CD14-positive monocyte (primary cell): ENCODE measurements at places on chromosomes 7 and 10.

DNA sequence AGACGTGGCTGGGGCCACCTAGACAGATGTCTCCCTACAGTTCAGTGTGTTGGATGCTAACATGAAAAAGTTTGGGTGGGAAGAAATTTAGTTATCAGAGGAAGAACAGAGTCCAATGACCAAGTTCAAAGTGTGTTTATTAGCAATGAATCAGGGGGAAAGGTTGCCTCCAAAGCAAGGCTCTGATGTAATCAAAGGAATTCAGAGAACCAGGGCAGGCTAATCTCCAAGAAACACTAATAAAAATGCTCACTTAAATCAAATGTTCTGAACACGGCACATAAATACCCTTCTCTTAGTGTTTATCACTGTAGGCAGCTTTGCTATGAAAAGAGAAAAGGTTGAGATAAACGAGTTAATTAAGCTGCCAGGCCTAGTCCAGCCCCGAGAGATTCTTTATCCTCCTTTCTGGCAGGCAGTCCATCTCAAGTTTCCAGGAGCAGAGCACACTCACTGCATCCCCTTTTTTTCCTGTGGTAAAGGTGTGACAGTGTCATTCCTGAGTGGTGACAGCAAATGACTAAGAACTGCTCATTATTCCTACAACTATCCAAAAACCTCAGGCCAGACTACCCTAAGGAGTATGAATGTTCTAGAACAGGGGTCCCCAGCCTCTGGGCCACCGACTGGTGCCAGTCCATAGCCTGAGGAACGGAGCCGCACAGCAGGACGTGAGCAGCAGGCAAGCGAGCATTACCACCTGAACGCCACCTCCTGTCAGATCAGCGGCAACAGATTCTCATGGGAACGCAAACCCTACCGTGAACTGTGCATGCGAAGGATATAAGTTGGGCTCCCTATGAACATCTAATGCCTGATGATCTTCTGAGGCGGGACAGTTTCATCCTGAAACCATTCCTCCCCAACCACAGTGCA lies 66.9 kb upstream of the FHIP2A start:
- no peak for DNase-seq

DNA sequence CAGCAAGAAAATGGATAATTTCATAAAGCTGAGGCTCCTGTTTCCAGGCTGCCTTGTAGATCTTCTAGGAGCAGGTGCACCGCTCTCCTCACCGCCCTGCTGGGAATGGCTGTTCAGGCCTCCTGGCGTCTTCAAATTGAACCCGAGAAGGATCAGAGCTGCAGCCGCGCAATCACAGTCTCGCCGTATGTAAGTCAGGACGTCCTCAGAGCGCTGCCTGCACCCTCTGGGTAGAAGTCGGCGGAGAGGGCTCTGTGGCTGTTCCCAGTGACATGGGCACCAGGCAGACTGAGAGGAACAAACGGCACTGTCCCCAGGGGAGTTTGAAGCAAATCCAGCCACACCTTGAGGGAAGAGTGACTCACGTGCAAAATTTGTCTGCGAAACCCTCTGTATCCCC lies 476.9 kb downstream of the TCERG1L start:
- DNase-seq, result no peak

DNA sequence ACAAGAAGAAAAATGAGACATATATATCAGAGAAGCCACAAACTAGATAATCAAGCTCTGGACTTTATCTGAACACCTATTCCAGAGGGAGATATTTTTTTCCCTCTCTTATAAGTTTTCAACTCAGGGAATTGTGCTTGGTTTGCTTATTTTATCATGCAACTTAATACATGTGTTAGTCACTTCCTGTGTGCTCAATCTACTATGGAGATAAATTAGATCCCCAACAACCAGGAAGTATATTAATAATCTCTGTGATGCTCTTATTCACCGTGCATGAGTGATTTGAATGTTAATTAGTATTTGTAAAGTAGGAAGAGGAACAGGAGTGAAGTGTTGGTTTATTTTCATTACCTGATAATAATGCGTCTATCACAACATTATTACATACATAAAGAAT lies 38.8 kb upstream of the ZNF365 start:
- no peak for DNase-seq

DNA sequence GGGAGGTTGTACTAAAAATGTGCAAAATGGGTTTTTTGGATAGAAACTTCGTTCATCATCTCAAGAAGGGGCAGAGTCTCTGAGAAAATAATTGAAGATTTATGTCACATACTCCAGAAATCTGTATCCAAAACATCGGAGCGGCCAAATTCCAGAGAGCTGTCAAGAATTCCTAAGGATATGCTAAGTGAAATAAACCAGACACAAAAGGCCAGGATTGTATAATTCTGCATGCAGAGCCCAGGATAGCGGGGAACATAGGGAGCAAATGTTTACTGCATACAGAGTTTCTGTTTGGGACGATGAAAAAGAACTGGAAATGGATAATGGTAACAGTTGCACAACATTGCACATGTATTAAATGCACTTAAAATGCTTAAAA lies 224.2 kb upstream of the AUTS2 start:
- DNase-seq, result no peak

GRCh38 chr10:12397147-12397896 lies 48.0 kb downstream of the CAMK1D start:
- no peak for DNase-seq

GRCh38 chr7:98116656-98117461 lies 10.2 kb downstream of the LMTK2 start:
- DNase-seq, result no peak

GRCh38 chr7:84697506-84697905 lies 489.4 kb downstream of the SEMA3D start:
- no peak for DNase-seq

DNA sequence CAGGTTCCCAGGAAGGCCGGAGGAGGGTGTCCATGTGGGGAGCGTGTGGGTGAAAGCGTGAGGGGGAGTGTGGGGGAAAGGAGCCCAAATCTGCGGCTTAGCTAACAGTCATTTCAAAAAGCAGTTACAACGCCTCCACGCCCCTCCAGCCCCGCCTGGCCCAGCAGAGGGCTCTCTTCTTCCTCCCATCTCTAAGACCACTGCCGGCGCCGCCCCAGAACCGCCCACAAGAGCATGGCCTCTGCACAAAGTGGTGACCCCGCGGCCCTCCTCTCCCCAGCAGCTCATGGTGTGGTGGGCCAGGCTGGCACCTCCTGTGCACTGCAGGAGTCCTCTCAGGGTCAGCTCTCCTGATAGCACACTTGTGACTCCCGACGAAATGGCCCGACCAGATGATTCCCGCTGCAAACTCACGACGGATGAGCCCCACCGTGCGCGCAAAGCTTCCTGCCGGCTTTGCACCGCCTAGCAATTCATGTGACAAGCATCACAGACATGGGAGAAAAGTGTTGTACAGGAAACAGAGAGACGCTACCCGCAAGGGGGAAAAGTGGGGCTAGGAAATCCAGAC lies 12.4 kb upstream of the HUS1 start:
- DNase-seq, result peak; percentile 75

- DNase-seq, result no peak
Observed at GRCh38 chr10:70967591-70968587, 79.5 kb upstream of the PCBD1 start.
